Nephron progenitor cell (in vitro differentiated cells): ENCODE measurements at places on chromosomes 5 and 9.

DNA sequence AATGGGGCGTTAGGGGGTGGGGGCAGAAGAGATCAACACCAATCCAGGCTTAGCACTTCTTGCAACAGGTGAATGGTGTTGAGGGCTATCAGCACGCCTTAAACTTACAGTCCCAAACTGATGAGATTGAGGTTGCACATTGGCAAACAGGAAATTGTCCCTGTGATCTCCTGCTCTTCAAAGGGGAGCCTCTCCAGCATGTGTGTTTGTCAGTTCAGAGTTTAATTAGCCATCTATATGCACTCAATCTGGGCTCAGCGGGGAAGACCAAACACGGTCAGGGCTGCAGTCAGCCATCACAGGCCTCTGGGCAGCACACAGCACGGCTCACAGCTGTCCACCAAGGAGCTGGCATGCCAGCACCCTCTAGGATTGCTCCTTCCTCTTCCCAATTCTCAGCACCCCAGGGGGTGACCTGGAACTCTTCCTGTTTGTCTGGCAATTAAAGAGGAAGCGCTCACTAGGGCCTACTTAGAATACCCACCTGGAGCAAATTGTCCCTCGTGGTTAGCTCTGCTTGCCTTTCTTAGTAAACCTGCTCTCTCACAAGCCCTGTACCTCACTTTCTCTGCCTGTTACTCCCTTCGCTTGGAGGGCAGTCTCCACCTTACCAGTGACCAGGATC is 217.4 kb downstream of the SLIT3 start:
- no peak for DNase-seq

DNA sequence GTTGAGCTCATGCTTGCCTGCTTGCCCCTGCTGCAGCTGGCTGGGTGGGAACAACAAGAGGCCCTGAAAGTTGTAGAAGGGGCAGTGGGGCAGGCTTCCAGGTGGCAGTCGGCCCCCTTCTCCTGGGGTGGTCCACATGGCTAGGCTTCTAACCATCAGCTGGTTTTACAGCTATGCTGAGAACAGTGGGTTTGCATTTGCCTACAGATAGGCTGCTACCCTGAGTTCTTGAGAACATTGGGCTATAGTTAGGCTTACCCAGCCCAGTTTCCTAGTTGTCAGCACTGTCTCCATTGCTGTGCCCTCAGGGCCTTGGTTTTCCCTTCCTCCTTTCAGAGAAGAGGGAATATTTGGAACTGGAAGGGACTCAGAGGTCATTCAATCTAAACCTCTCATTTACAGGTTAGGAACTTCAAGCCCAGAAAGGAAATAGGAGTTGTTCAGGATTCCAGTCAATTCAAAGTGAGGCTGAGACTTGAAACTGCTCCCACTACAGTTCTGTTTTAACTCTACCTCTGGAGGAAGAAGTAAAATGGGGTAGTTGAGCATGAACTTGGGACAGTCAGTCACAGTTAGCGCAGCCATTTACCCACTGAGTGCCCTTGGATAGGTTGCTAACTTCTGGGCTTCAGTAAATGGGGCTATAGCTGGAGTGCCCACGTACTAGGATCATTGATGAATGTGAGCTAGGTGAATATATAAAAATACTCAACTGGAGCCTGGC is 11.5 kb downstream of the LARP1 start:
- no peak for DNase-seq

GRCh38 chr5:17340819-17341218 is 123.4 kb downstream of the BASP1 start:
- no peak for DNase-seq

GRCh38 chr5:14410068-14410393 is 171.6 kb upstream of the OTULINL start:
- no peak for DNase-seq

- no peak for DNase-seq
Observed at GRCh38 chr5:54728588-54728915, 211.0 kb downstream of the SNX18 start.
